Ecto neural progenitor cell (in vitro differentiated cells): ENCODE measurements at places on chromosomes 1 and 21.

DNA sequence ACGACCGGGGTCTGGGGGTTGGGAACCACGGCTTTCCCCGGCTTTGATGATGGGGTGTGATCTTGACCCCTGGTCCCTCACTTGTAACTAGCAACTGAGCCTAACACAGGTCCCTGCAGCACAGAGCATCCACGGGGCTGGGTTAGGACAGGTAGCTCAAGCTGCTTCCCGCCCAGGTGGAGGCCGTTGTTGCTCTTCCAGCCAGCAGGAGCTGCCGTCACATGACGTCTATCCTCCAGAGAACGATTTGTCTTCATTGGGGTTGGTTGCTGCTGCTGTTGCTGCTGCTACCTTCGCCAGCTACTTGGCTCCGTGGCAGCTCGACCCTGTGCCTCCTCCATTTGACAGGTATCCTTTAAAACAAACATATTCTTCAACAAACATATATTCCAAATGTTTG, 74.3 kb upstream of the ADAR start:
- no peak for DNase-seq

- DNase-seq, result no peak
Observed at GRCh38 chr1:218249338-218250140, 35.6 kb upstream of the RRP15 start.

DNA sequence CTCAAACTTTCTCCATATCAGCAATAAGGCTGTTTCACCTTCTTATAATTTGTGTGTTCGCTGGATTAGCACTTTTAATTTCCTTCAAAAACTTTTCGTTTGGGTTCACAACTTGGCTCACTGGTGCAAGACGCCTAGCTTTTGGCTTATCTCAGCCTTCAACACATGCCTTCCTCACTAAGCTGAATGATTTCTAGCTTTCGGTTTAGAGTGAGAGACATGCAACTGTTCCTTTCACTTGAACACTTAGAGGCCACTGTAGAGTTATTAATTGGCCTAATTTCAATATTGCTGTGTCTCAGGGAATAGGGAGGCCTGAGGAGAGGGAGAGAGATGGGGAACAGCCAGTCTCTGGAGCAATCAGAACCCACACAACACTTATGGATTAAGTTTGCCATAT, 41.2 kb upstream of the IFNLR1 start:
- DNase-seq, result no peak

GRCh38 chr1:12549460-12550349, 68.3 kb downstream of the DHRS3 start:
- no peak for DNase-seq

DNA sequence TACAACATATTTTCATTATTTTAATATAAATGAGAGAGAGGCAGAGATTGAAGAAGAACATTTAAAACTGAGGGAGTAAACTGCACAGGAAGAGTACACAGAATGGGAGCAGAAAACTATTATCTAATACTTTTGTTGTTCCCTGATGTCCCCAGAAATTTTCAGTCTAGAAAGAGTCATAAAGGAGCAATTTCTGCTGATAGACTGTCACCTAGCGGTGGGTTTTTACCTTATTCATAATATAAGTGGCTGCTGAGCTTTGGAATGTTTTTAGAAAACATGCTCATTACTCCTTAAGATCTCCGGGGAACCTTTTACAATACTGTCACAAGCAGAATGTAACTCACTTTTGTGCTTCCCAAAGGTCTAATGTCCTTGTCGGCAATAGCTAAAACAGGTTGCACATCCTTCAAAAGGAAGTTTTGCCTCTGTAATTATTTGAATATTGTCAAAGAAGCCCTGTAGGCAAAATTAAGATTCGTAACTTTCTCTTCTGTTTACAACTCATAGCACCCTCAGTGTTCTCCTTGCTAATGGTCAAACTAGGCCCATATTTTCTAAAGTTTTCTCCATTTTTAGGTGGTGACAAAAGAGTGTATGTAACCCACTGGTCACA, 4.9 kb upstream of the NPL start:
- no peak for DNase-seq

DNA sequence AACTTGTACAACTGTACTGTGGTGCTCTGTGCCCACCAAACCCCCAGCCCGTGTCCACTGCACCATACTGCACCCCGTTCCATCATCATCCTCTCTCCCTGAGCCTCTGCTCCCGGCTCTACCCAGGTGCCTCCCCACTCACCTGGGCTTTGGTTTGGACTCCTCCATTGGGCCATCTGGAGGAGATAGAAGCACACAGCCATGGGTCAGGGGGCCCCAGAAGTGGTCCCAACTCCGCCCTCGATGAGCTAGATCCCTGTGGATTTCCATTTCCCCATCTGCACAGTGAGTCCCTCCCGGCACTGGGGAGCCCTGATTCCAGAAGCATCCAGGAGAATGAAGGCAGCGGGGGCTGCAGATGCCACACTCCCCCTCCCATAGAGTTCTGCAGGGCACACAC, 10.8 kb downstream of the TNNT2 start:
- DNase-seq, result no peak

GRCh38 chr1:88876573-88877365, 14.6 kb downstream of the GTF2B start:
- no peak for DNase-seq

DNA sequence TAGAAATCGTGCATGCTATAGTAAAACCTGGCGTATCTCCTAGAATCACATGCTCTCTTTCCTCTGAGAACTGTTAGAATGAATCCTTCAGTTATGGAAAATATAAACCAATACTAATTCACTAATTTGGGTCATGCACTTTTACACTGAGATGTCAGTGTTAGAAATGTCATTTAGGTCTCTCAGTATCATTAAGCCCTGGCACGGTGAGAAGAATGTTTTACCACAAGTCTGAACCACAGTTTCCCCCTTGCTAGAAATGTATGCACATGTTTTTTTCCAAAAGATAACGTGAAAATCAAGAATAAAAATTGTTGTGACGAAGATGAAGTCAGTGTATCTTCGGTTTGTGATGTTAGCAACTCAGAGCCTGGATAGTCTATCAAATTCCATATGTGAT, 1062.7 kb upstream of the NCAM2 start:
- DNase-seq, result no peak

DNA sequence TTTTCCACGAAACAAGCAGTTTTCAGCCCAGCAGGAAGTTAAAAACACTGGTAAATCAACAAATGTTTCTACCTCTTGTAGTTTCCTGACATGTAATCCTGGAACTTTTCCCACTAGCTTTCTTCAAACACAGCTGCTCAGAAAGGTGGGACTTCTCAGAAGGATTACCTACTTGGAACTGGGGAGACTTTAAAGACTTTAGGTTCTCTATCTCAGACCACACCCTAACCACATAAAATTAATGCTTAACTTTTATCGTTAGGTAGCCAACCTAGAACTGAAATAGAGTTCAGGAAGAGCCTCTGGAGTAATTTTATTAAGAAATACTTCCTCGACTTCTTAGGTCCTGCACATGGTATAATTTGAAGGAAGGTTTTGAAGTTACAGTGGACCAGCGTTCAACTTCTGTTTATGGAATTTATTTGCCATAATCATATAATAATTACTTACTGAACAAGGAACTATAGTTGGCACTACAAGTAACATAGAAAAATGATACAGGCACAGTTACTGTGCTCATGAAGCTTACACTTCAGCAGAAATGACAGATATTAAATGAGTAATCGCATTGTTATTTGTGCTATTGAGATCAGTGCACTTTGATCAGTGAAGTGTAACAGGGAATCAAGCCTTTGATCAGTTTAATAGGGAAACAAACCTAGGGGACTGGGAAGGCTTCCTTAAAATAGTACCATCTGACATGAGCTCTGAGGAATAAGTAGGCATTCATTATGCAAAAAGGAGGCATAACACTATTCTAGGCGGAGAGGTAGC, at the start of gene BCL2L15:
Gene BCL2L15, minus strand, starts transcription at position 180 of the 774 bp plus-strand sequence. CDS start 206 bp downstream, outside the sequence.
- DNase-seq, result no peak

DNA sequence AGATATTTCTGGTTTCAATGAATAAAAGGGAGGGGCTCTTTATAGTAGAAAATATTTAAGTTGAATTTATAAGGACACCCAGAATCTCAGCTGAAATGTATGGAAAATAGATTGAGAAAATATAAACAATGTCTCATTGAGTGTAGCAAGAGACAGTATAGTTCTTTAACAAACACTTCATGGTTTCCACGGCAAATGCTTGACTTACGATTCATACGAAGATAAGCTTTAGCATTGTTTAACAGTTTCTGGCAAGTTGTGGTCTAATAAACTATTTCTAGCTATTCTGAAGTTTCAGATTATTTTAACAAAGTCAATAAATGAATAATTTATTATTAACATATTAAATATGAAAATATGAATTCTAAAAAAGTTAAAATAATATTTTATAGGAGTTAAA, 1419.4 kb downstream of the KCNT2 start:
- DNase-seq, result no peak

GRCh38 chr1:95278173-95279006, 44.4 kb downstream of the RWDD3 start:
- no peak for DNase-seq

DNA sequence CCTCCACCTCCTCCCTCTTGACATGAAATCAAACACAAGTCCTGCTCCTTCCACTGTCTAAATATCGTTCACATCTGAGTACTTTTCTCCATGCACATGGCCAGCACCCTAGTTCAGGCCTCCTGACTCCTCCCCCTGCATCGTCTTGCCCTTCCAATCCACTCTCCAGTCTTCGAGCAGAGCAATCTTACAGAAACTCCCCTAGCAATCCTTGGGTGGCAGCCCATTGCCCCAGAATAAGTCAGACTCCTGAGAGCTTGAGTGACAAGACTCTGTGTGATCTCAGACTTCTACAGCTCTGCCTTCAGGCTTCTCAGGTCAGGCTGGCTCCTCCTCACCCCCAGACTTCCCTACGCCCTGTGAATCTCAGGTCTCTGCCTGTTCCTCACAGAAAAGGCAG, 5.5 kb downstream of the SH2D2A start:
- DNase-seq, result no peak

DNA sequence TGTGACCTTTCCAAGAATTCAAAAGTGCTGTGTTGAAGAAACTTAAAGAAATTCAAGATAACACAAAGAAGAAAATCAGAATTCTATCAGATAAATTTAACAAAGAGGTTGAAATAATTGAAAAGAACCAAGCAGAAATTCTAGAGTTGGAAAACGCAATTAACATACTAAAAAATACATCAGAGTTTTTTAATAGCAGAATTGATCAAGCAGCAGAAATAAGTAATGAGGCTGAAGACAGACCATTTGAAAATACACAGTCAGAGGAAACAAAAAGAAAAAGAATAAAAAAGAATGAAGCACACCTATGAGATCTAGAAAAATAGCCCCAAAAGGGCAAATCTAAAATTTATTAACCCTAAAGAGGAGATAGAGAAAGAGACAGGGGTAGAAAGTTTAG, 218.1 kb upstream of the KAZN start:
- DNase-seq, result no peak

- DNase-seq, result no peak
Observed at GRCh38 chr1:110788673-110789072, 84.3 kb upstream of the CD53 start.

GRCh38 chr1:225613006-225613405, 39.9 kb downstream of the ENAH start:
- no peak for DNase-seq

GRCh38 chr1:152251391-152251790, 27.4 kb upstream of the HRNR start:
- DNase-seq, result no peak

GRCh38 chr1:164671966-164672571, 113.1 kb downstream of the PBX1 start:
- no peak for DNase-seq

- DNase-seq, result no peak
Observed at GRCh38 chr1:171730052-171730451, 11.8 kb downstream of the VAMP4 start.

DNA sequence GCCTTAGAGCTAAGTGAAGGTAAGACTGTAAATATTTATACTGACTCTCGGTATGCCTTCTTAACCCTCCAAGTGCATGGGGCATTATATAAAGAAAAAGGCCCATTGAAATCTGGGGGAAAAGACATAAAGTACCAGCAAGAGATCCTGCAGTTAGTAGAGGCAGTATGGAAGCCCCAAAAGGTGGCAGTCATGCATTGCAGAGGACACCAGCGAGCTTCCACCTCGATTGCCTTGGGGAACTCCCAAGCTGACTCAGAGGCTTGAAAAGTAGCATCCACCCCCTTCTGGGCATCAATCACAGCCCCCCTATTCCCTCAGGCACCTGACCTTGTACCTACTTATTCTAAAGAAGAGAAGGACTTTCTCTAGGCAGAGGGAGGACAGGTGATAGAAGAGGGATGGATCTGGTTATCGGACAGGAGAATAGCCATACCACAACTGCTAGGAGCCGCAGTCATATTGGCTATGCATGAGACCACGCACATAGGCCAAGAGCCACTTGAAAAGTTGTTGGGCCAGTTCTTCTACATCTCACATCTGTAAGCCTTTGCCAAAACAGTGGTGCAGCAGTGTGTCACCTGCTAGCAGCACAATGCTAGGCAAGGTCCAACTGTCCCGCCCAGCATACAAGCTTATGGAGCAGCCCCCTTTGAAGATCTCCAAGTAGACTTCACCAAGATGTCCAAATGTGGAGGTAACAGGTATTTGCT, 19.4 kb downstream of the PLA2G2F start:
- no peak for DNase-seq

- no peak for DNase-seq
Observed at GRCh38 chr1:65209005-65209885, 61.2 kb downstream of the AK4 start.

DNA sequence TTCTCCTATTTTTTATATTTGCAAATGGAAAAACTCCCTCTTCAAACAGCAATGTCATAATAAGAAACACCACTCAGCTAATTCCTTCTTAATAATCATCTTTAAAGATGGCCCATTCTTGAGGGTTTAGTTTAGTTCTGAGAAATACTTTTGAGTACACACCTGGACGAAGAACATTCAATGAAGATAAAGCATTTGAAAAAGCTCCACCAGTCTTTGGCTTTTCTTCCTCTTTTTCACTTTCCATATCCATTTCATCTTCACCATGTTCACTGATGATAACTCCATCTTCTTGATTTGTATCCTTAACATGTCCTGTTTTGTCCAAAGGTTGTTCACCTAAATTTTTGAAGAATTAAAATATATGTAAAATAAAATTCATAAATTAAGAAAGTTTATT, 7.4 kb downstream of the PAXBP1 start:
- DNase-seq, result no peak

- no peak for DNase-seq
Observed at GRCh38 chr1:178030467-178030866, 60.6 kb upstream of the SEC16B start.

DNA sequence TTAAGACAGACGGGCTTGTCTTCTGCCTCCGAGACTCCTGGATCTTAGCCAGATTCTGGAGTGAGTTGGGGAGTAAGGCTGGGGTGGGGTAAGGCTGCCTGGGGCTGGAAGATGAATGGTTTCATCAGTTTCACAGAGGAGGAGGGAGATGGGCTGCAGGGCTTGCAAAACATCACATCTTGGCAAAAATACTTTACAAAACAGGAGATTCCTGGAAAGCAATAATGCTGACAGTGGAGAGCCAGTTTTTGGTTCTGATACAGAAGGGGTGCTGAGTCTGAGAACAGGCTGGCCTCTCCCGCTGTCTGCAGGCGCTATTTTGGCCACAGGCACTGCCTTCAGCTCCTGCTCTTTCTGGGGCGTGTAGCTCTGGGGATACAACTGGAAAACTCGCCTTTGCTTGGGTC, 83.4 kb upstream of the KCNE2 start:
- DNase-seq, result no peak

- no peak for DNase-seq
Observed at GRCh38 chr1:76005765-76006164, 68.8 kb upstream of the ST6GALNAC3 start.
